DMS79 treated with DMSO at 0.1 percent for 48 hours (cell line): ENCODE measurements at places on chromosomes 7 and 10.

DNA sequence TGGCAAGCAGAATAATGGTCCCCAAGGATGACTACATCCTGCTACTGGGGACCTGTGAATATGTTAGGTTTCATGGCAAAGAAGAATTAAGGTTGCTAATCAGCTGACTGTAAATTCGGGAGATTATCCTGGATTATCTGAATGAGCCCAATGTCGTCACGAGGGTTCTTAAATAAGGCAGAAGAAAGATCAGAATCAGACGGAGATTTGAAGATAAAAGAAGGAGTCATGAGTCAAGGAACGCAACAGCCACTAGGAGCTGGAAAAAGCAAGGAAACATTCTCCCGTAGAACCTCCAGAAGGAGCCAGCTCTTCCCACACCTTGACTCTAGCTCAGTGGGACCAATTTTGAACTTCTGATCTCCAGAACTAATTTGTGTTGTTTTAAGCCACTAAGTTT is 82.9 kb upstream of the APBB1IP start:
- DNase-seq = no peak

DNA sequence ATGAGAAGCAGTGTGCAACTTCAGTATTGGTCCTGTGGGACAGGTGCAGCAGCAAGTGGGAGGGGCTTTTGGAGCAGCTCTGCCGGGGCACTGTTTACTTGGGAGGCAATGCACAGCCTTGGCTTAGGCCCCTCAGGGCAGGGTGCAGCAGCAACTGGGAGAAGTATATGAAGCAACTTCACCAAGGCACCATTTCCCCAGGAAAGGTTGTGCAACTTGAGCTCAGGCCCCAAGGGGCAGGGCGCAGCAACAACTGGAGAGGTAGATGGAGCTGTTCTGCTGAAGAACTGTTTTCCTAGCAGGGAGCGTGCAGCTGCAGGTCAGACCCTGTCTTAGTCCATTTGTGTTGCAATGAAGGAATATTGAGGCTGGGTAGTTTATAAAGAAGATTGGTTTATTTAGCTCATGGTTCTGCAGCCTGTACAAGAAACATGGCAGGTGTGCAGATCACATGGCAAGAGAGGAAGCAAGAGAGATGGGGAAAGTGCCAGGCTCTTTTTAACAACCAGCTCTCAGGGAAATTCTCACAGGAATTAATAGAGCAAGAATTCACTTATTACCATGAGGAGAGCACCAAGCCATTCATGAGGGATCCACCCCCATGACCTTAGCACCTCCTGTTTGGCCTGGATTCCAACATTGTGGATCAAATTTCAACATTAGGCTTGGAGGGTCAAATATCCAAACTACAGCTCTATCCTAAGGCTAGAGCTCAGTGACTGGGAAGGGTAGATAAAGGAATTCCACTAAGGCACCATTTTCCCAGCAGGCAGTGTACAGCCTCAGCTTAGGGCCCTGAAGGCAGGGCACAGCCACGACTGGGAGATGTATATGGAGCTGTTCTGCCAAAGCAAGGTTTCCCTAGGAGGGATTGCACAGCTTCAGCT is 10.9 kb downstream of the GPR141 start:
- no peak for DNase-seq

GRCh38 chr10:34161777-34162370 is 653.2 kb downstream of the PARD3 start:
- no peak for DNase-seq

DNA sequence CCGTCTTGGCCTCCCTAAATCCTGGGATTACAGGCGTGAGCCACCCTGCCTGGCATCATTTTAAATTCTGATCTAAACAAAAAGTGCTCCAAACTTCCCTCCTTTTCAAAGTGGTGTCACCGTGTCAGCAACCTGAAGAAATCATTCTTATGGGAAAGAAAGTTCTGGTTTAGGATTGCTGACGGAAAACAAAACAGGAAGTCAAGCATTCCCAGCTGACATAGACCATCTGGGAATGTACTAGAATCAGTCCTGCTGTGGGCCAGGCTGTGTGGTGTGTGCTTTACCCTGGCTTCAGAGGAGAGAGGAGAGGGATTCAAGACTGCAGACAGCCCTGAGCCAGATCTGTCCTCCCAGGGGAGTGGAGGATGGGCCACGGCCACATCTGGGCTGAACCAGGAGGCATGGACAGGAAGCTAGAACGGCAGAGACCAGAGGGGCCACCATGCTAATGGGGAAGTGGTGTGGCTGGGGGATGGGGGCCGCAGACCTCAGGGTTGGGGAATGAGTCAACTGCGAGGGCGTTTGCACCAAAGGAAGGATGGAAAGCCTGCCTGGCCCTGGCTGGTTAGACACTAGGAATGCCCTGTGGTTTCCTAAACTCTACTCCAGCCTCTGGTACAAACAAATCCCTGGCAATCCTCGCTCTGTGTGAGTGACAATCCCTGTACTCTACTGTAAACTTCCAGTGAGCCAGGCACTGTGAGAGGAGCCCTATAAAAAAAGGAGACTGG is 16.7 kb upstream of the CLIP2 start:
- DNase-seq = no peak

DNA sequence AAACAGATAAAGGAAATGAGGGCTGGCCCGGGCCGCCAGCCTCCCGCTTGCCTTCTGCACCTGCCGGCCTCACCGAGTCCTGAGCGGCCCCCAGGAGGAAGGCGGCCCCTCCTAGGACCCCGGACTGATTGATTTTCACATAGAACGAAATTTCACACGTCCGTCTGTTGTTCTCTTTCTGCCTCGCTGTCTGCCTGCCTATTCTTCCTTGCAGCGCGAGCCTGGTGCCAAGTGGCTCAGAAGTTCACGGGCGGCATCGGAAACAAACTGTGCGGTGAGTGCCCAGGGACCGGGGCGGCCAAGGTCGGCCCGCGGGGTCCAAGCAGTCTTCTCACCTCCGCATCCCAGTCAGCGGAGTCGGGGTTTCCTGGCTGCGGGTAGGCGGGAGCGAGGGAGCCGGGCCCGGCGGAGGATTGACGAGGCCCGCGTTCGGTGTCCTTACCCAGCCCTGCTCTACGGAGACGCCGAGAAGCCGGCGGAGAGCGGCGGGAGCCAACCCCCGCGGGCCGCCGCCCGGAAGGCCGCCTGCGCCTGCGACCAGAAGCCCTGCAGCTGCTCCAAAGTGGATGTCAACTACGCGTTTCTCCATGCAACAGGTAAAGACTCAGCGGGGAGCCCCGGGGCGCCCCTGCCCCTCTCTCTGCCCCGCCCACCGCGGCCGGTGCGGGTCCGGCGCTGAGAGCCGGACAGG is 967 bp downstream of the GAD2 start:
- peak; percentile 9 for DNase-seq

GRCh38 chr7:157686285-157686894 is 349.6 kb downstream of the DNAJB6 start:
- no peak for DNase-seq

- no peak for DNase-seq
Measured at GRCh38 chr7:151086802-151087244, 548 bp downstream of the AGAP3 start.

DNA sequence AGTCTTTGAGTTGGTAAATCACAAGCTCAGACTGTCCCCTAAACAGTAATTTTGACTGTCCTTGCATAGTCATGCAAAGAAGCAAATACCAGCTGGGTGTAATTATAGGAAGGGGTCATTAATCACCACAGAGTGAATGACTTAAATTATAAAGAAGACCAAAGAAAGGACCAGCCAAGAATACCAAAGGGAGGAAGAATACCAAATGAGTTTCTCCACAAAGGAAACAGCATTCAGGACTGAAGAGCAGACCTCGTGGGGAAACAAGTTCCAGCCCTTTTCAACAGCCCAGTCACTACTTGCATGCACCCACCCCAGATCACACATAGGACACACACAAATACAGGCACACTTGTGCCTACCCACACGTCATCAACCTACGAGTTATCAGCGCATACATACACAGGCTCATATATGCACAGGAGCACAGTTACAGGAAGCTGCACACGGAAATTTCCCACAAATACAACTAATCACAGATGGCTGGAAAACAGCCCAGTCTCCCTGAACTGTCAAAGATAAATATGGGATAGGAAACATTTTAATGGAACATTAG is 77.6 kb downstream of the DENND2A start:
- no peak for DNase-seq

DNA sequence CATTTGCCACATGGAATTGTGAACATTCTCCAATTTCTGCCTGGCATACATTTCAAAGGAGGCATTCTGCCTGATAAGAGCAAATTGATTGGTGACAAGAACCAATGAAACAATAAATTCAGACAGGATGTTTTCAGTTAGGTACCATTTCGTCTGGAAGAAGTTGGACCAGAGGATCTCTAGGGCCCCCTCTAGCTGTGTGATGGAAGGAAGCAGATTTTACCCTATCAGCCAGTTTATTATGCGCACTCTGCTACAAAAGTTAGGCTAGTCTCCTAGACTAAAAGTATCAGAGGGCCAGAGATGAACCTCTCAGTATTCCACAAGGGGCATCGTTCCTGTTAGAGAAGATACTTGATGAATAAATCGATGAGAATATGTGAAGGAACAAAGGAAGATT is 118.0 kb downstream of the BUB3 start:
- DNase-seq = no peak

DNA sequence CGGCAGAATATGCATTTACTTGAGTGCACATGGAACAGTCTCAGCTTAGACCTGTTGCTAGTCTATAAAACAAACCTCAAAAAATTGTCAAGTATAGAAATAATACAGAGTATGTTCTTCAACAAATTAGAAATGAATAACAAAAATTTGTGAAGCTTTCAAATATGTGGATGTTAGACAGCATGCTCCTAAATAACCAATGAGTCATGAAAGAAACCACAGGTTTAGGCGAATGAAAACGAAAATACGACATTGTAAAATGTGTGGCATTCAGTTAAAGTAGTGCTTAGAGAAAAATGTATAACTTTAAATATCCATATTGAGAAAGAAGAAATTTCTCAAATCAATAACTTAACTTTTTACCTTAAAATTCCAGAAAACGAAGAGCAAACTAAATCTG is 760.0 kb upstream of the SORCS1 start:
- no peak for DNase-seq

GRCh38 chr10:31004611-31005193 is 27.0 kb downstream of the ZNF438 start:
- no peak for DNase-seq

DNA sequence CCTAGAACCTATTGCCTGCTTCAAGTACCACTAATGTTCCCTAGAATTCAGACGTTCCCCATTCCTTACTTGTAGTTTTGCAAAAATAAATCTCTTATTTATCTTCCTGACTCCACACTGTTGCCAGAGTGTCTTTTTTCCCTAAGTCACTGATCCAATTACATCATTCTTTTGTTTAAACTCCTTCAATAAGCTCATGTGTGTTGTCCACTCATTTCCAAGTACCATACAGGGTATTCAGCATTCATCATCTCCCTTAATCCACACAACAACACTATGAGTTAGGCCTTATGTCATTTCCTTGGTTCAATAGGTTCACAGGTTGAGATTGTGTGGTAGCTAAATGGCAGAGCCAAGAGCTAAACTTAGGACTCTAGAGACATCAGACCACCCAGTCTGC is 119.9 kb upstream of the RHOBTB1 start:
- no peak for DNase-seq

DNA sequence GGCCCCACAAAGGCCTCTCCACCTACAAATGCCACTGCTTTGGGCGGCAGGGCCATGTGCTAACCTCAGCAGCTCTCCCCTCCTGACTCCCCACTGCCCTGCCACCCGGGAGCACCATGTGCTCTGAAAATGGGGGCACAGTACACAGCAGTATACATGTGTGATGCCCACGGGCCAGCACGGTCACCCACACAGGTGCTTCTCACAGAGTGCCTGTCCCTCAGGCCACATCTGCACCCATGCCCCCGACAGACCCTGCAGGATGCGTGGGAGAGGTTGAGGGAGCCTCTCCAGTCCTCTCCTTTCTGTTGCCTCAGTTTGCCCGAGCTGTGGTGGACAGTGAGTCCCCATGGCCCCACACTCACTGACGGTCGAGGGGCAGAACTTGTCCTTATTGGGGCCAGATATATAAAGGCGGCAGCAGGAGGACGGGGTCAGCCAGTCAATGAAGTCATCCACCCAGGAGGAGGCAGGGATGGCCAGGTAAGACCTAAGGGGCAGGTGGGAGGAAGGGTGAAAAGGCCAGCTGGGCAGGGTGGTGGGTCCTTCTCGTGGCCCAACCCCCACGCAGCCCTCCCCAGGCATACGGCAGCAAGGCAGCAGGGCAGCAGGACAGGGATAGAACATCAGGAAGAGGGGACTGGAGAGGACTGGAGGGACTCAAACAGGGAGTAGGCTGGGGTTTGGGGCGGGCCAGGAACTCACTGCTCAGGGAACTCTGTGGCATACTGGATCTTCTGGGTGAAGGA is 19.6 kb downstream of the NPC1L1 start:
- no peak for DNase-seq

- DNase-seq = no peak
Measured at GRCh38 chr7:44227911-44228310, 27.1 kb downstream of the YKT6 start.

DNA sequence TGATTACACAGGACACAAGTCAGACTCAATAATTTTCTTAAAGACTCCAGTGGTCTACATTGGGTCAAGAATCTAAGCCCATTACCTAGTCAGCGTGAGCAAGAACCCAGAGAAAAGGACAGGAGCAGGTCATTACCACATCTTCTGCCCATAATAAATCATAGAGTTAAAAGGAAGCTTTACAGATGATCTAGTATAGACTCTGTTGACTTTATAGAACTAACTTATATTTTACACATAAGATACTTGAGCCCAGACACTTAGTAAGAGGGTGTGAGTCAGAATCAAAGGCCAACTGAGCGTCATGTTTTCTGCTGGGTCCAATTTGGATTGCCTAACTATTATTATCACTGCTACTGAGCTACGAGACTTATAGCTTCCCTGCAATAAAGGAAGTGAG is 206.1 kb upstream of the NPSR1 start:
- DNase-seq = no peak

GRCh38 chr7:151784853-151785680 is 91.8 kb downstream of the PRKAG2 start:
- no peak for DNase-seq

DNA sequence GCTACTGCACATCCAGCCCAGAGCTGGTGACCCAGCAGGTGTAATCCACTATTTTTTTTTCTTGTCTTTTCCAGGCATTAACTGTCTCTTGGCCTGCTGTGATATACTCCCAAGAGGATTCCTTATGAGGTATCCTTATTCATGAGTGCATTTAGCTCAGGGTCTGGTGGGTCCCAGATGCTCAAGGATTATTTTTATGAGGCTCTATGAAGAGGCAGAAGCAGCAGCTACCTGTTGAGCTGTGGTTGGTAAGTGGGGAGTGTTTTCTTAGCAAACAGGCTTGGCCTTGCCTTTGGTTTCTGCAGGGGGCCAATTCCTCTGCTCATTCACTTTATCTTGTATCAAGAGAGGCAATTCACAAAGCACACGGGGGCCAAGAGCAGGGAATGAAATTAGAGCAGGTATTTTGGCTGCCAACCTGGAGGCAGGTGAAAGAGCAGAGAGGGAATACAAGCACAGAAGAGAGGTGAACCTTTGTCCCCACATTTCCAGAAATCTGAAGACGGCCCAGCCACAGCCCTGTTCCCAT is 221.6 kb downstream of the TMEM178B start:
- DNase-seq = peak; percentile 99

- no peak for DNase-seq
Measured at GRCh38 chr10:15122477-15123030, 25.4 kb downstream of the RPP38 start.

- no peak for DNase-seq
Measured at GRCh38 chr7:39666562-39666961, 43.2 kb downstream of the RALA start.

GRCh38 chr7:90320801-90321494 is at the start of gene FAM237B:
TSS of gene FAM237B (minus strand) at chr7:90321304. CDS start at chr7:90319748, 1,556 bp downstream.
- no peak for DNase-seq

GRCh38 chr10:34717429-34717828 is 97.7 kb downstream of the PARD3 start:
- DNase-seq = no peak
